Mesenchymal stem cell (in vitro differentiated cells and primary cell): ENCODE measurements at places on chromosomes 4 and X.

- no peaks in the 10 kb centered on the region for H3K4me1 ChIP-seq
- DNase-seq = no peak
- no peak overlapping the region for H3K4me3 ChIP-seq
- no peaks in the 10 kb centered on the region for H3K36me3 ChIP-seq
- no peak overlapping the region for H3K27ac ChIP-seq
Measured at GRCh38 chrX:650324-650723, 19.7 kb downstream of the SHOX start.

- no peak overlapping the region for H3K27ac ChIP-seq
- H3K4me3 ChIP-seq = peak overlapping the region; percentile 52
Measured at GRCh38 chr4:133151691-133152329, 2.7 kb downstream of the PCDH10 start.

GRCh38 chr4:131381055-131381454 lies 1768.0 kb upstream of the PCDH10 start:
- no peak for DNase-seq
- no peaks in the 10 kb centered on the region for H3K36me3 ChIP-seq
- H3K27ac ChIP-seq = no peak overlapping the region
- H3K27me3 ChIP-seq = no peaks in the 10 kb centered on the region
- no peaks in the 10 kb centered on the region for H3K4me1 ChIP-seq

DNA sequence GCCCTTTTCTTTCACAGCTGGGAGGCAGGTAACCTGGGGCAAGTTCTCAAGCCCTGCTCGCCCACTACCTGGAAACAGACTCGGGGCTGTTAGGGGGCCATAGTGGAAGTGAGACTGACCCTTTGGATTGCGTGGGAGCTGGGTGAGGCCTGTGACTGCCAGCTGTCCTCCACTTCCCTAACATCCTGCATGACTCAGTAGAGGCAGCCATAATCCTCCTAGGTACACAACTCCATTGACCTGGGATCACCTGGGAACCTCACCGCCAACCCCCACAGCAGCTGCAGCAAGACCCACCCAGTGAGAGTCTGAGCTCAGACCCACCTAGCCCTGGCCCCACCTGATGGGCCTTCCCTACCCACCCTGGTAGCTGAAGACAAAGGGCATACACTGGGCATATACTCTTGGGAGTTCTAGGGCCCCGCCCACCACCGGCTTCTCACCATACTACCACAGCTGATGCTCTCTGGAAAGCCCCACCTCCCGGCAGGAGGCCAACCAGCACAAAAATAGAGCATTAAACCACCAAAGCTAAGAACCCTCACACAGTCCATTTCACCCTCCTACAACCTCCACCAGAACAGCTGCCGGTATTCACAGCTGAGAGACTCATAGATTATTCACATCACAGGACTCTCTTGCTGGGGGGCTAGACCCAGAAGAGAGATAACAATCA lies 61.1 kb upstream of the DCTD start:
- H3K4me1 ChIP-seq = peaks cover 6% of the 10 kb centered on the region
- no peak overlapping the region for H3K4me3 ChIP-seq
- H3K36me3 ChIP-seq = no peaks in the 10 kb centered on the region
- no peak overlapping the region for H3K27ac ChIP-seq
- DNase-seq = peak; percentile 51

DNA sequence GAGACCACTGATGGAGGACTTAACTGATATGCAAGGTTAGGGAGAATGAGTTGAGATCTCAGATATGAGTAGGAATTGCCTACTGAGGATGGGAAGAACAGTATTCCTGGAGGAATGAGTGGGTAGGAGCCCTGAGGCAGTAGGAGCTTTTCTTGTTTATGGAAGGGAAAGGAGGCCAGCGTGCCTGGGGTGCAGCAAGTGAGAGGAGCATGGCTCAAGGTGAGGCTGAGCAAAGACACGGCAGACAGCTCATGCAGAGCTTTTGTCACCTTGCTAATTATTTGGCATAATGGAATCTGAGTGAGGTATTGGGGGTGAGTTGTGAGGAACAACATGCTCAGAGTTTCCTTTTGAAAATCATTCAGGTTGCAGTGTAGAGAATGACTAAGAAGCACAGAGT lies 65.3 kb upstream of the IBSP start:
- no peaks in the 10 kb centered on the region for H3K4me1 ChIP-seq
- no peak overlapping the region for H3K4me3 ChIP-seq
- no peaks in the 10 kb centered on the region for H3K27me3 ChIP-seq
